Chondrocyte (in vitro differentiated cells): ENCODE measurements at places on chromosomes 4 and X. TPM values are rescaled to one million over a fixed set of nuclear protein-coding genes. Genes with fewer than 3 reads are reported as not detected.

DNA sequence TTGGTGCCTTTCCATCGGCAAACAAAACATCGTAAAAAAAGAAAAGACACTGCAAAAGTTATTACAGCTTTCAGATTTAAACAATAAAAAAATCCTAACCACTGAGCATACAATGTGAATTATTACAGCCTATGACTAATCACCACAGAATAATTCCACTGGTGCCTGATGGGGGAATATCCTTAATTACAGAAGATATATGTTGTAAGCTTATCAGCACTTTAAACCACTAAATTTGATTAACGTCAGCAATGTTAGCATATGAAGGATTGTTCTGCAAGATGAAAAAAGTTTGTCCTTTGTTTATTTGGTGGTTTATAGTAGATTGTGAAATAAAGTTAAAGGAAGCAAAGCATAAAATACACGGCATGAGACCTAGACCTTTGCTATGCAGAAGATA is 210.2 kb upstream of the ADAMTS3 start:
- no peak for DNase-seq
- H3K36me3 ChIP-seq: peaks cover 2% of the 10 kb centered on the region
- H3K27ac ChIP-seq: no peak overlapping the region

GRCh38 chr4:177455561-177455970 is 13.3 kb upstream of the AGA start:
- H3K27me3 ChIP-seq: no peaks in the 10 kb centered on the region
- H3K36me3 ChIP-seq: no peaks in the 10 kb centered on the region
- H3K4me3 ChIP-seq: no peak overlapping the region
- H3K4me1 ChIP-seq: no peaks in the 10 kb centered on the region
- DNase-seq: no peak
- H3K27ac ChIP-seq: no peak overlapping the region

DNA sequence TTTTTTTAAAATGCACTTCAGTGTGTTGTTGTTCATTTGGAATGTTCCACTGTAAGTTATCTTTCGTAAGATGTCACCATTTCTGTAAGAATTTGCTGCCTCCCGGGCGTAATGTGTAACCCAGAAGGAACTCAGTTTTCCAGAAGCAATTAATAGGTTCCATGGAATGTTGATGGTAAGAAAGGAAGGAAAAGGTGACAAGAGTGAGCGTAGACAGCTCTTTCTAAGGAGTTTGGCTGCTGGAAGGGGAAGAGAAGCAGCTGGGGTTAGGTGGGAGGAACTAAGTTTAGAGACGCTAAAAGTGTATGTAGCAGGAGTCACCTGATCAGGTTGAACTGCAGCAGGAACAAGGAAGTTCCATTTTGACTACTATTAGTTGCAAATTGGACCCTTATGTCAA is 35.9 kb downstream of the PNMA5 start:
- no peaks in the 10 kb centered on the region for H3K27me3 ChIP-seq
- H3K36me3 ChIP-seq: no peaks in the 10 kb centered on the region
- DNase-seq: no peak

DNA sequence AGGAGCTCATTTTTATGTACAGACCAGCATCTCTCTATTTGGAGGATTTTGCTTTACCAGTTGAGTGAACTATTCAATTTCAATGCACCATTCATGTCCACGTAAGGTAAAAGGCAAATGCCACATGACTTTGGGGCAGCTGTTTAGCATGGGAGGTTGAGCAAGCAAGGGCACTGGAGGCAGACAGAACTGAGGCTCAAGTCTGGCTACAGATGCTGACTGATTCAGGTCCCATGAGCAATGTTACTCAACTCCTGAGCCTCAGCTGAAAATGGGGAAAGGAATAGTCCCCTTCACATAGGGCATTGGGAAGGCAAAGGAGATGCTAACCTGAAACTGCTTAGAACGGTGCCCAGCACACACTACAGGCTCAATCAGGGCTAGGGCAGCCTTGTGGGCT is 93.0 kb upstream of the MTM1 start:
- no peaks in the 10 kb centered on the region for H3K27me3 ChIP-seq
- no peak overlapping the region for H3K27ac ChIP-seq
- DNase-seq: no peak
- H3K36me3 ChIP-seq: peaks cover 9% of the 10 kb centered on the region

- H3K27ac ChIP-seq: no peak overlapping the region
- peaks cover 7% of the 10 kb centered on the region for H3K4me1 ChIP-seq
- DNase-seq: no peak
- no peaks in the 10 kb centered on the region for H3K36me3 ChIP-seq
- H3K27me3 ChIP-seq: no peaks in the 10 kb centered on the region
- no peak overlapping the region for H3K4me3 ChIP-seq
These were observed 177.1 kb upstream of the PCDH7 start for GRCh38 chr4:30543057-30543456.

- H3K27me3 ChIP-seq: no peaks in the 10 kb centered on the region
- DNase-seq: no peak
- no peaks in the 10 kb centered on the region for H3K36me3 ChIP-seq
- no peaks in the 10 kb centered on the region for H3K4me1 ChIP-seq
- H3K4me3 ChIP-seq: no peak overlapping the region
These were observed 66.1 kb downstream of the DNAAF6 start for GRCh38 chrX:107272431-107272921.

TMPRSS11D gene
- total RNA-seq: not detected in 3 replicates

PGM2 gene
- 26.1 to 28.9 TPM (median 26.4 TPM) in 3 replicates for total RNA-seq

POU4F2 gene
- total RNA-seq: not detected in 3 replicates

YY2 gene
- total RNA-seq: 3.6 to 4.9 TPM (median 4.7 TPM) in 3 replicates
